ENCODE measurements at places on chromosomes 16 and 17. TPM values are rescaled to one million over a fixed set of nuclear protein-coding genes. Genes with fewer than 3 reads are reported as not detected.

GRCh38 chr16:63856537-63856936 is 1265.3 kb downstream of the CDH11 start:
- no peak for ATAC-seq

DNA sequence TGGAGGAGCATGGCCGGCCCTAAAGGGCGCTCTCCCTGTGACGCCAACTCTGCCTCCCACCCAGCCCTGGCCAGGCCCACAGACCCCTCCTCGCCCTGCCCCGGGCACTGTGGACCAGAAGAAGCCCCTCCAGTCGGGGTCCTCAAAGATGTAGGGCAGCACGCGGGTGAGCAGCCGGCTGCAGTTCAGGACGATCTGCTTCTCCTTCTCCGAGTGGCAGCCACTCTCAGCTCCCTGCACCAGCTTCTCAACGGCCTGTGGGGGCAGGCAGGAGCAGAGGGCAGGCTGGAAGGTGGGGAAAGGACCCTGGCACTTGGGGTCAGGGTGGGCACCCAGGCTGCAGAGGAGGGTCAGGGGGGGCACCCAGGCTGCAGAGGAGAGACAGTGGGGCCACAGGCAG is 8.9 kb downstream of the HID1 start:
- no peak for ATAC-seq

DNA sequence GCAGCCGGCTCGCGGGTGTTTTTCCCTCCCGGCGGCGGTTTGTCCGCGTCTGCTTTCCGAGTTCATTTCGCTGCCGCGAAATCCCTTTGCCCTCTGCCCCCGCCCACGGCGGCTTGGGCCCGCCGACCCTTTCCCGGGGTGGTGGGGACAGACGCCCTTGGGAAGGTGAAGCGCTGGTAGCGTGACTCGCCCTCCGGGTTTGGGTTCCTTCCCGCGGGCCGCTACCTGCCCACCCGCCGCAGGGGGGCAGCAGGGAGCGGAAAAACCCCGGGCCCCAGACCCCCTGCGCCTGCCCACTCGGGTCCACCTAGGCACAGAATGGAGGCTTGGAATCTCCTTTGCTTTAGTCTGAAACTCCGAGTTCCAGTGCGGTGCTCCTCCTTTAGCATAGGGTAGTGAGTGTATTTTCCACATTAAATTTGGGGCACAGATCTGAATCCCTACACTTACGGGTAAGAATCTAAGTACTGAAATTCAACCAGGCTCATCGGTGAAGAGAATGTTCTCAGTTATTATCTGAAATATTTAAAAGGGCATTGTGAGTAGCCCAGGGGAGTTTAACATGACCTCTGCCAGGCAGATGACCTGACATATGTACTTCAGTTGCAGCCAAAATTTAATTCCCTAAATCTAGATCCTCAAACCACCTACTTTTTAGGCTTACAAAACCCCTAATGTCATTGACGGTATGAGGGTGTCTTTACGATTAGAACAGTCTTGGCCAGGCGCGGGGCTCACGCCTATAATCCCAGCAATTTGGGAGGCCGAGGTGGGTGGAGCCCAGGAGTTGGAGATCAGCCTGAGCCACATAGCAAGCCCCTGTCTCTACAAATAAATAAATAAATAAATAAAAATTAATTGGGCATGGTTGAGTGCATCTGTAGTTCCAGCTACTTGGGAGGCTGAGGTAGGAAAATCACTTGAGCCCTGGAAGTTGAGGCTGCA is 1.0 kb downstream of the NME2 start:
- peak; percentile 63 for ATAC-seq

- no peak for ATAC-seq
Observed at GRCh38 chr16:4388271-4389021, 16.8 kb downstream of the VASN start.

GRCh38 chr16:459761-460160 is 34.3 kb downstream of the RAB11FIP3 start:
- ATAC-seq, result no peak

- ATAC-seq, result no peak
Observed at GRCh38 chr16:81204798-81205680, 33.5 kb upstream of the BCO1 start.

GRCh38 chr16:23523876-23524385 is 13.6 kb upstream of the GGA2 start:
- no peak for ATAC-seq

- no peak for ATAC-seq
Observed at GRCh38 chr17:9959377-9959981, 54.4 kb upstream of the RCVRN start.

- ATAC-seq, result no peak
Observed at GRCh38 chr16:78198288-78198687, 98.8 kb downstream of the WWOX start.

Gene TERB1
- total RNA-seq, result 0.13 TPM

Gene ATP5PD
- 216 TPM for total RNA-seq
